ENCODE measurements at places on chromosomes 5 and 9.

DNA sequence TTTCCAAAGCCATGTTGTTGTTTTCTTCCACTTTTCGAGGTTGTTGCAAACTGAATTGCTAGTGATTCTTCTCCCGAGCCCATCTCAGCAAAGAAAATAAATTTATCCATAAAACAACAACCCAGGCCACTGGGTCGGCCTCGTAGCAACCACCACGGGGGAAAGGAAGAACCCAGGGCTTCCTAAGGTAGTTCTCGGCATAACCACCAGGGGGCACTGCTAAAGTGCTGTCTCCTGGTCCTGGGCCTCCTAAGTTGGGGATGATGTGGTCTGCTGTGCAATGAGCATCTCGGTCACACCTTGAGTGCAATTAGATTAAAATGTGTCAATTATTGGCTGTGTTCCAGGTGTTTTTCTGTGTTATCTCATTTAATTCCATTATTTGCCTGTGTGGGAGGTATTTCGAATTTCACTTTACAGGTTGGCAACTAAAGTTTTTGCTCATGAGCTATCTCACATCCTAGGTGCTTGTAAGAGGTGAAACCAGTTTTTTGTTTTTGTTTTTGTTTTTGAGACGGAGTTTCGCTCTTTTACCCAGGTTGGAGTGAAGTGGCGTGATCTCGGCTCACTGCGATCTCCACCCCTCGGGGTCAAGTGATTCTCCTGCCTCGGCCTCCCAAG is 102.8 kb upstream of the DAP start:
- no peak for DNase-seq

GRCh38 chr5:151719228-151720000 is 32.7 kb upstream of the SPARC start:
- no peak for DNase-seq

GRCh38 chr5:56291661-56292374 is 58.7 kb upstream of the ANKRD55 start:
- no peak for DNase-seq

DNA sequence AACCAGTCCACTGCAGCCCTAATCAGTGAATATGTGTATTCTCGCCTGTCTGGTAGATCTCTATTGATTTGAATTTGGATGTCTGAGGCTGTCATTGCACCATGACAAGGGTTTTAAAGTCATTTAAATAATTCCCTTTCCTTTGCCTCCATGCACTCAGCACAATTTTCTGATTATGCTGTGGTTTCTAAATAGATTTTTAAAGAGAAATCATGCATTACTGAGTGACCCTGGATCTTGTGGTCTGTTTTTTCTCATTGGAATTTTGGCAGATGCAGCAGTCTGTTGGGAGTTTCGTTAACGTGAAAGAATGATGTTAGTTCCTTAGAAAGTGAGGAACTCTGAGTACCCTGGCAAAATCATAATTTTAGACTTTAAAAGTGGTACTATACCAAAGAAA is 396.0 kb downstream of the LRRC70 start:
- DNase-seq, result no peak

DNA sequence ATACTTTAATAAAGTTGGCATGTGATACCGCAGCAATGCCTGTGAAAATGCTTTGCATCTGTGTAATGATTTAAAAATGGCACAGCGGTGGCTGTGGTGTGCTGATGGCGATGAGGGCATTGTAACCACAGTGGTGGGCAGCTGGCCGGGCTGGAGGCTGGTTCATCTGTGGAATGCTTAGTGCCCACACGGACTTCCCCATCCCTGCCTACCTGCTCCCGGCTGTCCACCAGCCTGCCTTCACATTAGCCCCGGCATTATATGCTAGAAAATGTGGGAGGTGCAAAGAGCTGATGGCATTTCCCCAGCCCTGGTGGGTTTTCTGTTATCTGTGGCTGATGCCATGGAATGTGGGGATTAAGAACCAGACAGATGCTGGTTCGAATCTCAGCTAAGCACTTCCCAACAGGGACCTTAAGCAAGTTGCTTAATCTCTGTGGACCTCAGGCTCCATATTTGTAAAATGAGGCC is 2.9 kb upstream of the NDST1 start:
- no peak for DNase-seq

GRCh38 chr5:96856371-96856770 is 19.9 kb upstream of the ERAP2 start:
- DNase-seq, result no peak

GRCh38 chr9:127011772-127012171 is 97.2 kb downstream of the RALGPS1 start:
- no peak for DNase-seq

- no peak for DNase-seq
These were observed 275.9 kb downstream of the ACTL7B start for GRCh38 chr9:108579757-108580439.

DNA sequence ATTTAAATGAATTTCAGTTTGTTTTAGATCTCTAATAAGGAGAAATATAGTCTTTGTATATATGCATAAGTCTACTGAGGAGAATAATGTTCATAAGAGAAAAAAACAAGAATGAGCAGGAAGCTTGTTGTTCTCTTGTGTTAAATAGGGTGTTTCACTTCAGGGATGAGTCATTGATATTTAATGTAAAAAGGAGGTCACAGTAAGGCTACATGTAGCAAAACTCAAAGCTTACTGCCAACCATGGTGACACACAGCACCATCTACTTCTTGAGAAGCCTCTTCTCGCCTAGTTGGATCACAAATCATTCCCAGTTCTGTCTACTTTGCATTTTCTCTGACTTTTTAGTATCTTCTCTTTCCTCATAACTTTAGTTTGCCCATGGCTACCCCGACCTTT is 1466.0 kb upstream of the C9orf72 start:
- DNase-seq, result no peak

DNA sequence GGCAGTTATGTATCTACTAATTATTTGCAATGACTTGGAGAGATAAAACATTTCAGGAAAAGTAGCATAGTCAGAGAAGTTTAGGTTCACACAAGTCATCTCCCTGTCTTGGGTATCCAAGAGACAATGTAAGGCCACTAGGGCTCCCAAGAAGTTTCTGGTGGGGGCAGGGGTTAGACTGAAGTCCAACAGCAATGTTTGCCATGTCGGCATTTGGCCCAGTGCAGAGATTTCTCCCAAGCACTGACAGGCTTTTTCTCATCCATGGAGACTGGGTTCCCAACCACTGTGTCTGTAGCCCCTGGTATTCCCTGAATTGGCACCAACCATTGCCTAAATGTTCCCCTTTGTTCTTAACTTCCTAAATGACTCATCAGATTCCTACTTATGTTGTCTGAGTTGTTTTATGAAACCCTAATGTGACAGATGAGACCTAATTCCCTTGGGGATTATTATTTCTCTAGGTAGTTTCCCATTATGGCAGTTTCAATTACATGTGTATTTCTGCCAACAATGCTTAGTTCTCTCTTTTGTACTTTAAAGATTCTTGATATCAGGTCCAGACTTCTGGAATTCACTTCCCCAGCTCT is 103.6 kb upstream of the EGFLAM start:
- DNase-seq, result no peak

DNA sequence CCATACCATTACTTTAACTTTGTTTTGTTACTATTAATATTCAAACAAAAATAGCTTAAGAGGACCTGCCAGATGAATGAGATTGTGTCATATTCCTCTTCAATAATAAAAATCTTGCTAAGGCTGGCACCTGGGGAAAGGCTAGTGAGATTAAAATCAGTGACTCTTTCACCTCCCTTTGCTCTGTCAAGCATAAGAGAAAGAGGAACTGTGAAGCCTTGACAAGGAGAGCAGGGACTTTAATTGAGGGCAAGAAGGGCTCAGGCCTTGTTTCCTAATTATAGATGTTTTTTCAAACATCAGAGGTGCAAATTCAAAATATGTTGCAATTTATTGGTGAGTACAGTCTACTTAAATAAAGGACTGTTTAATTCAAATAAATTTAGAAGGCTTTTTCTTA is 91.7 kb downstream of the SPATA31D1 start:
- DNase-seq, result no peak

DNA sequence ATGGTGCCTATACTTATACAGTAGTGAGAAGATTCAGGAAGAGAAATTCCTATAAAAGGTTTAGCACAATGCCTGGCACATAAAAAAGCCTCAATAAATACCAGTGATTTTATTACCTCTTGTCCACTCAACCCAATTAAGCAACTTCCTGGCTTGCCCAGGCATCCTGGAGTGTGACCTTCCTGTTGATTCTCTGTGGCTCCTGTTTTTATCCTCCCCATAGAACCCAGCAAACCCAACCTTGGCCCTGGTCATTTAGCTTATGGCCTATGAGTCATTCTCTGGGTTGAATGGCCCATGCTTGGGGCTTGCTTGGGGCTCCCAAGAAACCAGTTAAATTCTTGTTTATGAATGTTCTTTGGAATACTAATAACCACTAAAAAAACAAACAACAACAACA is 21.4 kb upstream of the SPARC start:
- no peak for DNase-seq

GRCh38 chr9:1366276-1366675 is 316.1 kb downstream of the DMRT2 start:
- DNase-seq, result no peak

DNA sequence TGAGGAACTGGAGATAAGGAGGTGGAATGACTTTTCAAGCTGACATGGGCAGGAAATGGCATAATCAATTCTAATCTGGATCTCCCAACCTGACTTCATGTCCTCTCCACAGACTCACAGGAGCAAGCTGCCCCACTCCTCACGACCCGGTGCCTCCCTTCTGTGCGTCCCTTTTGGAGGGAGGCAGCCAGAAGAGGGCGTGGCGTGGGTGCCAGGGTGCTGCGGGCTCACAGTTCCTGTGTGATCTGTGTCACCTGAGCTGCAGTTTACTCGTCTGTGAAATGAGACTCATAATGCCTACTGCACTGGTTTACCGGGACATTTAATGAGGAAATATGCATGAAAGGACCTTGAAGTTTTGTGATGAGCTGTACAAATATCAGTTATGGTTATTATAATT is 207.4 kb downstream of the DAB2IP start:
- no peak for DNase-seq

GRCh38 chr5:93209476-93209875 is 371.5 kb downstream of the NR2F1-AS1 start:
- no peak for DNase-seq

DNA sequence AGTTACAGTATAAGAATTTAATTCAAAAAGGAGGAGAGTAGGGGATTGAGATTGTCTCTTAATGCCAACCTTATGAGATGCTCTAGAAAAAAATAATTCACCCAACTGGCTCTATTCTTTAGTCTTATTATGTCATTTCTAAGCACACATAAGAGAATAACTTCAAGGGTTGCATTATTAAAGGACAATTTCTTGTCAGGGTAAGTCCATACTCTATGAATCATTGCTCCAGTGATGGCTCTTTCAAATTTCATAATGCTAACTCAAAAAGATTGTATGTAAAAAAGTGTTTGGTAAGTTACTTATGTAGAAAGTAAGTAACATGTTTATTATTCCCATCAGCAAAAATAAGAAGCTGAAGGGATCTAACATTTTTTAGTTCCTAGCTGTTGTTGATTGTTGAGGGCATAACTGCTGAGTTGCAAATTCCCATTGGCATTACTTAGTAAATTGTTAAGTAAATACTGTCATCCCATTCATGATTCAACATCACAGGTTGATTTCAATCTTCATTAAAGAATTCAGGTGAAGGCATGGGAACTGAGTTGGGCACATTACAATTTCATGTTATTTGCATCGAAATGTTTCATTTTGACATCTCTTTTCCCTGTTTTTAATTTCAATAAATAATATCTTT is 28.6 kb downstream of the ALDH1A1 start:
- DNase-seq, result no peak

DNA sequence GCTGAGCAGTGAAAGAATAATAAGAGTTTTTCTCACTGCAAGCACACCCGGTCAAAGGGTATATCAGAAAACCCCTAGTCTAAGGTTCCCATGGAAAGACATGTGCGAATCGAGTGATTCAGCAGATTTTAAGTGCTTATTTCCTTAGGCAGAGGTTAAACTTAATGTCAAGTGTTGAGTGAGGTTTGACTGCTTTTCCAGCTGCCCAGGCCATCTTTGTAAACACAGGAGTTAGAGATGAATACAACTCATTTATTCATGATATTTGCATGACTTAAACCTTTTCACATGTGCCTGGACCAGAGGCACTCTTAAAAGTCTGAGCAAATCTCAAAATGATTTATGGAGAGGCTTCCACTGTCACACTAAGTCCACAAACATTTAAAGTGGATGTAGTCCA is 137.8 kb upstream of the RGMB start:
- DNase-seq, result no peak

DNA sequence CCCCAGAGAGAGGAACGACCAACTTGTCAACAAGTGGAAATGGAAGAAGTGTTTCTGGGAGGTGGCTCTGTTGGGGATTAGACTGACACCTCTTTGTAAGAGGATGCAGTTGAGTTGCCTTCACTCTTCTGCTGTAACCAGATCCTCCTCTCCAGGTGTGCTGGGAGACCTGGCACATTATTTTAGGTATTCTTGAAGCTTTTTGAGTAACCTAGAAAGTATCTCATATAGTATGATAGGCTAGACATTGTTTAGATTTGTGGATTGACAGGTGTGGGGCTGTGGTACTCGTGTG is 21.6 kb downstream of the SNX30 start:
- DNase-seq, result no peak

GRCh38 chr5:135444881-135445280 is 2.3 kb downstream of the DCANP1 start:
- no peak for DNase-seq

GRCh38 chr9:126883636-126884035 is 23.2 kb downstream of the ZBTB34 start:
- no peak for DNase-seq

GRCh38 chr5:90548069-90548593 is 10.5 kb upstream of the ADGRV1 start:
- DNase-seq, result no peak

- DNase-seq, result no peak
These were observed 22.7 kb downstream of the CFAP90 start for GRCh38 chr5:7828269-7828668.

- DNase-seq, result no peak
These were observed 6.5 kb downstream of the TBC1D2 start for GRCh38 chr9:98248737-98249474.

- no peak for DNase-seq
These were observed 14.4 kb downstream of the MEF2C start for GRCh38 chr5:88868468-88869068.

GRCh38 chr5:120016717-120017382 is 387.5 kb downstream of the FAM170A start:
- no peak for DNase-seq

GRCh38 chr5:146825033-146825432 is 53.5 kb downstream of the PPP2R2B start:
- DNase-seq, result no peak

GRCh38 chr5:56480078-56480704 is 247.1 kb upstream of the ANKRD55 start:
- no peak for DNase-seq

Measured in stimulated activated CD8-positive, alpha-beta memory T cell treated with anti-CD3 and anti-CD28 coated beads, Interleukin-12 subunit alpha, Interleukin-12 subunit beta, amount 100 ng/mL, for 4 hours (primary cell).